ENCODE measurements at places on chromosomes 1 and 21.

GRCh38 chr1:185674201-185674600 is 60.0 kb upstream of the HMCN1 start:
- no peak for DNase-seq

- DNase-seq: no peak
Observed at GRCh38 chr1:31108861-31109260, 43.3 kb upstream of the PUM1 start.

DNA sequence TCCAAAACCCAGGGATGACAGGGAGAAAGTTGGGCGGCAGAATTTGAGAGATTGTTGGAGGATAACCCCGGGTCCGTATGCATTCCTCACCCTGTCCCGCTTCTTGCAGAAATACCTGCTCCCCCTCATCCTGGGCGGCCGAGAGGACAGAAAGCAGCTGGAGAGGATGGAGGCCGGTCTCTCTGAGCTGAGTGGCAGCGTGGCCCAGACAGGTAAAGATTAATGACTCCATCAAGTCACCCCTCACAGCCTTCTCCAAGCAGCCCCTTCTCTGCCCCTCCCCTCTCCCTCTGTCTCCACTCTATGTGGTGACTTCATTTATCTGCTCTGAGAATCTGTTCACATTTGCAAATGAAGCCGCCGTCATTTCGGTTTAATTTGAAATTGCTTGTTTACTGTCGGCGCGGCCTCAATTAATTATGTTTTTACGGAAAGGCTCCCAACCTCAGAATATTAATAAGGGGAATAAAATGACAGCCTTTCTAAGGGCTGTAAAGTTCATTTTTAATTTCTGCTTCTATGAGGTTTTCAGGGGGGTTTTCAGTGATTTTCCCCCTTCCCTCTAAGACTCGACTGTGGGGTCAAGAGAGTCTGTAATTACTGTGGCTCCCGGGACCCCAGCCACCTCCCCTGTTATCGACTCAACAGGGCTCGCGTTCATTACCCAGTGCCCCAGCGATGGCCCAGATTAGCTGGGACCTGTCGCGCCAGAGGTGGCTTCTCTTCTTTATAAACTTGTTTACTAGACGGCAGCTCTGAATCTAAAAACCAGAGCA is 148.3 kb downstream of the PEX14 start:
- peak; percentile 23 for DNase-seq

DNA sequence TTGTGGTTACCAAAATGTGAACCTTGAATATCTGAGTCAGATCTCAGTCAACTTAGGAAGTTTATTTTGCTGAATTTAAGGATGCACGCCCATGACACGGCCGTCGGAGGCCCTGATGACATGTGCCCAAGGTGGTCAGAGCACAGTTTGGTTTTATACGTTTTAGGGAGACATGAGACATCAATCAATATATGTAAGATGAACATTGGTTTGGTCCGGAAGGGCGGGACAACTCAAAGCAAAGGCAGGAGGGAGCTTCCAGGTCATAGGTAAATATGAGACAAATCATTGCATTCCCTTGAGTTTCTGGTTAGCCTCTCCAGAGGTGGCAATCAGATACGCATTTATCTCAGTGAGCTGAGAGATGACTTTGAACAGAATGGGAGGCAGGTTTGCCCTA is 1.0 kb upstream of the PRMT2 start:
- no peak for DNase-seq

- DNase-seq: no peak
Observed at GRCh38 chr1:173137107-173137706, 69.9 kb downstream of the TNFSF4 start.

- no peak for DNase-seq
Observed at GRCh38 chr1:20223106-20223505, 36.8 kb upstream of the PLA2G2C start.

DNA sequence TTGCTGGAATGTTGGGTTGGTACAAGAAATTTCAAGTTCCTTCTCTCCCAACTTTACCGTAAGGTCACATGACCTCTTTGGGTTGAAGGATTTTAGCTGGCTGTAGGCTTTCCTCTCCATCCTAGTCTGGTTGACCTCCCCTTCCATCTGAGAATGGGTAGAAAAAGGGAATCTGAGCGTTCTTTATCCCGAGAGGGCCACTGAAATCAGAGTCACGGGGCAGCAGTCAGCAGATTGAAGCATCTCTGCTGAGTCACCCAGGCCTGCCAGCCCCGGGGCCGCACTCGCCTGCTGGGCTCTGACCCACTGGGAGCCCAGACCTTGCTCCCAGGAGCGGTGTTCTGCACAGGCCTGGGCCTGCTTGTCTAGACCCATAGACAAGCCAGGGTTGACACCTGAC is 31.0 kb downstream of the TMCC2 start:
- no peak for DNase-seq

GRCh38 chr1:154735804-154736168 is 127.8 kb upstream of the ADAR start:
- DNase-seq: no peak

DNA sequence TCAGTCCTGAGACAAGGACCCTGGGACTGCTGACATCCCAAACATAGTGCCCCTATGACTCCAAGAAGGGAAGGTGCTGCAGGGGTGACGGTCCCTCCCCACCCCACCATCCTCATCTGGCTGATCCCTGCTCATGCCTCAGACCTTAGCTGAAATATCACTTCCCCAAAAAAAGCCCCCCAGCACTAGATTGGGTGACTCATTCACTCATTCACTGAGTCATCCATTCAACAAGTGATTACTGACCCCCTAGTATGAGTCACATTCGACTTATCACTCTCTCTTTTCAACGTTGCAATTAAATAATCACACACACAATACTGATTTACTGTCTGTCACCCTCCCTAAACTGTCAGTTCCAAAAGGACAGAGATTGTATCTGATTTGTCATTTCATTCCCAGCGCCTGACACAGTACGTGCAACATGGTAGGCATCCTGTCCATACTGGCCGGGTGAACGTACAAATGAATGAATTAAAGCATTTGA is 48.6 kb downstream of the HIVEP3 start:
- no peak for DNase-seq

GRCh38 chr1:234845097-234845660 is 235.2 kb upstream of the IRF2BP2 start:
- no peak for DNase-seq

- no peak for DNase-seq
Observed at GRCh38 chr1:9250411-9251381, 16.1 kb downstream of the H6PD start.

GRCh38 chr1:44347280-44347679 is 7.8 kb downstream of the ERI3 start:
- no peak for DNase-seq

DNA sequence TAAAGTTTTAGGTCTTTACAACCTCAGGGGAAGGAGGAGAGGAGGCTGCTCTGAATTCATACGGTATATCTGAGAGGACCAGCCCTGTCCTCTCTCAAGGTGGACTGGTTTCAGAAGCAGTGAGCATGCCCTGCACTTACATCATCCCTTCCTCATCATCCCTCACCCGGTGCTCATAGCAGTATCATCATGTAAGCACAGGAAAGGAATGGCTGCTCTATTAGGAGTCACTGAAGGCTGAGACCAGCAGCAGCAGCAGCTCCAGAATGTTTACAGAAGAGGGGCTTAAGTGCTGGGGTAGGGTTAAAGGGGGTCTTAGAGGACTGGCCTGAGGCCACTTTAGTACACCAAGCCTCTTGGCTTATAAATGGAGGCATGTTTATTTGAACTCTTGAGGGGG is 185.9 kb downstream of the AK5 start:
- no peak for DNase-seq

DNA sequence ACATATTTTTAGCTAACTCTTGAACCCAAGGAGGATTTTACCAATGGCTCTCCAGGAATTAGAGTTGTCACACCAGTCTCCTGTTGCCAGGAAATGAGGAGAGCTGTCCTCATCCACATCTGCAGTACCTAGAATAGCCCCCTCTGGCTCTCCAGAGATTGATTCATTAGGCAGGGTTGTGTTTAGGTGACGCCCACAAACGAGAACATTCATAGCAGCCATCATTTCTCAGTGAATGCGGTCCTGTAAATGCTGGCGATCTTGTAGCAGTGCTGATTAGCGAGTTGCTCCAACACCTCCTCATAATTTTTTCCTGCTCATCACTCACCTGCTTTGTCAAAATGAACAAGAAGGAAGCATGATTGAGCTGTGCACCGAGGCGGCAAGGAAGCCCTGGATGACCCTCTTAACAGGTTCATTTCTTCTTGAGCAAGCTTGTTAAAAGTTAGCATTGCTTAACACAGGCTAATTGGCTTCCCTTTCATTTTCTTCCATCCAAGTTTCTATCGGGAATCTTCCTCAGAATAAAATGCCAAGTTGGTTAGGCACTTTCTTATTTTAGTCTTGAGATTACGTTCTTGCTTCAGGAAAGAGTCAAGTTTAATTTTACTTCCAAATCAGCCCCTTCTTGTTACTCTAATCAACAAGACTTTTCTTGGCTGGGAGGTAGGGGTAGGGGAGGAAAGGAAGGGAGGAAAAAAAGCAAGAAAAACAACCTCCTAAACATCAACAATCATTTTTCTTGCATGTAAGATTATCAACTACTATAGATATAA is 16.5 kb upstream of the KLHDC8A start:
- no peak for DNase-seq

- DNase-seq: peak; percentile 35
Observed at GRCh38 chr21:34795175-34795547, 126.4 kb downstream of the CLIC6 start.

DNA sequence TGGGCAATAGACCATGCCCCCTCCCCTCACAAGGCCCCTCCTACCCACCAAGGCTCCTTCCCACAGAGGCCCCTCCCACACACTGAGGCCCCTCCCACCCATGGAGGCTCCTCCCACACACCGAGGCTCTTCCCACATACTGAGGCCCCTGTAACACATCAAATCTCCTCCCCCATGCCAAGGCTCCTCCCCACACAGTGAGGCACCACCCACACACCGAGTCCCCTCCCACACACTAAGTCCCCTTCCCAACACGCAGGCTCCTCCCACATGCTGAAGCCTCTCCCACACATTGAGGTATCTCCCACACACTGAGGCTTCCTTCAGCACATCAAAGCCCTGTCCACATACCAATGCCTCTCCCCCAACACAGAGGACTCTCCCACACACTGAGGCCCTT is 391.8 kb downstream of the CAMTA1 start:
- no peak for DNase-seq

GRCh38 chr1:160419150-160419837 is 18.9 kb downstream of the VANGL2 start:
- DNase-seq: no peak

GRCh38 chr1:119482517-119483425 is 24.2 kb upstream of the HSD3B1 start:
- DNase-seq: no peak

- no peak for DNase-seq
Observed at GRCh38 chr1:198637916-198638437, 863 bp upstream of the PTPRC start.

DNA sequence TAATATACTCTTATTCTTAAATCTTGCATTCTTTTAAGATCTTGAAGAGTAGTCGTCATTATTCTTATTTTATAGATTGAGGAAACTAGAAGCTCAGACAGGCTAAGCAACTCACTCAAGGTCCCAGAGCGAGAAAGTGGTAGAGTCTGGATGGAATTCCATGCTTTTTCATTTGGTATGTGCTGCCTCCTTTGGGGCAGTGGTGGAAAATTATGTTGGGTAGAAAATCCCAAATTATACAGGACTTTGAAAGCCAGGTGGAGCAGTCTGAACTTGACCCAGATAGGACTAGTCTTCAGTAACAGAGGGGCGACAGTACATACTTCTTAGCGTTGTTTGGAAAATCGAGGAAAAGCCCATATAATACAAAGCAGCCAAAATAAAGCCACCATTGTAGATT is 205.6 kb downstream of the ATG4C start:
- no peak for DNase-seq

GRCh38 chr1:97245682-97246081 is 524.1 kb downstream of the PTBP2 start:
- DNase-seq: no peak

- DNase-seq: peak; percentile 7
Observed at GRCh38 chr1:172145656-172146055, 274.8 kb upstream of the C1orf105 start.

DNA sequence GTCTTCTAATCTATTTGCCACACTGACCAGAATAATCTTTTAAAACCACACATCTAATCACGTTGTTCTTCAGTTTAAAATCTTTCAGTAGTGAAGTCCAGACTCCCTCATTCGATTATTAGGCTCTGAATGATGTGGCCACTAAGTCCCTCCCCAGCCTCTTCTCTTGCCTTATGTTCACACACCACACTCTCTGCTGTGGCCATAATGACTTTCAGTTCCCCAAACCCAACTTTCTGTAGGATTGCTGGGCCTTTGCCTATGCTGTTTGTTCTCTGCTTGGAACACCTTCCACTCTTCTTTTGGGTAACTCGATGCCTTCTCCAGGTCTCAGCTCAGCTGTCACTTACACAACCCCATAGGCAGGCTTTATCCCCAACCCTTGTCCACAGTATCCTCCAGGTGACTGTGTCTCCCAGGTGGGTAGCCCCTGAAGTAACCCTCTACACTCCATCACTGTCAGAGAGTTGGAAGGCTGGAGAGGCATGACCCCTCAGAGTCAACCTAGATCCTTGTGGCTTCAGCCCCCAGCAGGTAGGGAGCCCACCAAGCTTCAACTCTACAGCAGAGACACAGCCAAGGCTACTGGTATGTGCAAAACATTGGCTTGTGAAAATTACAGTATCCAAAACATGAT is 8.4 kb upstream of the SLC37A1 start:
- DNase-seq: no peak

GRCh38 chr1:218463194-218464156 is 118.3 kb downstream of the TGFB2 start:
- peak; percentile 24 for DNase-seq

DNA sequence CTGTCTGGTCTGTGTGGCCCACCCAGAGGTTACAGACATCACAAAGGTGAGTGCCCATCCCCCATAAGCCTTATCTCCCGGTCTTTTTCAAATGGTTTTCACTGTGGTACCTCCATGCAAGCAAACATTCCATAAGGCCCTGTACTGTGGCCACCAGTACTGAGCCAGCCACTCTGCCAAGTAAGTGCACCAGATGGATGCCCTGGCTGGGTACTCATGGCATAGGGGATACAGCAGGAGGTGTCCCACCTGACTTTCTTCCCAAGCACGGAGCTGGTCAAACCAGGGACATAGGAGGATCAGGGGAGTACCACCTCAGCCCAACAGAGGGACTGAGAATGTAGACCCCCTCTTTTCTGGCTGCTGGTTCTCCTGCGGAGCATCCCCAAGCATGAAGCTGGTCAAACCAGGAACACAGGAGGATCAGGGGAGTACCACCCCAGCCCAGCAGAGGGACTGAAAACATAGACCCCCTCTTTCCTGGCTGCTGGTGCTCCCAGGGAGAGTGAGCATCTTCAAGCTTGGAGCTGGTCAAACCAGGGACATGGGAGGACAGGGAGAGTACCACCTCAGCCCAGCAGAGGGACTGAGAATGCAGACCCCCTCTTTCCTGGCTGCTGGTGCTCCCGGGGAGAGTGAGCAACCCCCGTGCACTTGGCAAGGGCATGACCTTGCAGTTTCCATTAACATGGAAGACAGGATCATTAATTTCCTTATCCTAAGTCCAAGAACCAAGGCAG is 81.8 kb upstream of the KLHDC7A start:
- DNase-seq: no peak

- DNase-seq: no peak
Observed at GRCh38 chr21:41766883-41767605, at the start of gene RIPK4. TSS of gene RIPK4 (minus strand) at chr21:41767052. CDS start at chr21:41767041, 11 bp downstream.

GRCh38 chr1:230067419-230067870 is 407 bp downstream of the GALNT2 start:
- peak; percentile 79 for DNase-seq
